ENCODE measurements at places on chromosomes 16 and 17. TPM values are rescaled to one million over a fixed set of nuclear protein-coding genes. Genes with fewer than 3 reads are reported as not detected.

PARD6A gene
- 0.65 TPM for total RNA-seq

CNGB1 gene
- total RNA-seq, result not detected

SPATA22 gene
- not detected for total RNA-seq

GAS2L2 gene
- not detected for total RNA-seq

RAB11FIP4 gene
- 17.3 TPM for total RNA-seq

C16orf95 gene
- 3.5 TPM for total RNA-seq

TMEM238L gene
- total RNA-seq, result not detected

KIFC3 gene
- 29.4 TPM for total RNA-seq

USP32 gene
- total RNA-seq, result 26.8 TPM

ANKRD40CL gene
- total RNA-seq, result under 0.01 TPM

LGALS9 gene
- total RNA-seq, result 2.7 TPM

KRTAP1-5 gene
- not detected for total RNA-seq

CCDC200 gene
- total RNA-seq, result not detected

AKAP10 gene
- 25.9 TPM for total RNA-seq

HOXB6 gene
- not detected for total RNA-seq

C16orf92 gene
- not detected for total RNA-seq

PPP1R1B gene
- total RNA-seq, result 3.5 TPM

KRTAP4-6 gene
- not detected for total RNA-seq

ARHGAP44 gene
- total RNA-seq, result 2.4 TPM

SGCA gene
- 0.11 TPM for total RNA-seq

PRKCA gene
- 10.6 TPM for total RNA-seq

NXPH3 gene
- total RNA-seq, result 2.0 TPM

IGFALS gene
- total RNA-seq, result not detected

TMIGD1 gene
- total RNA-seq, result not detected

HOXB5 gene
- total RNA-seq, result not detected

HEATR9 gene
- not detected for total RNA-seq

LMF1 gene
- 45.7 TPM for total RNA-seq

COA3 gene
- 55.4 TPM for total RNA-seq

NPB gene
- 0.33 TPM for total RNA-seq

PERCC1 gene
- total RNA-seq, result not detected

PTX4 gene
- not detected for total RNA-seq

TBC1D28 gene
- not detected for total RNA-seq

FOXC2 gene
- 2.3 TPM for total RNA-seq

PRAC1 gene
- not detected for total RNA-seq

ZNF750 gene
- total RNA-seq, result not detected

MT1A gene
- not detected for total RNA-seq

All from placental epithelial cell (primary cell).